Mesothelial cell of epicardium (in vitro differentiated cells): ENCODE measurements at places on chromosomes 5 and 9.

DNA sequence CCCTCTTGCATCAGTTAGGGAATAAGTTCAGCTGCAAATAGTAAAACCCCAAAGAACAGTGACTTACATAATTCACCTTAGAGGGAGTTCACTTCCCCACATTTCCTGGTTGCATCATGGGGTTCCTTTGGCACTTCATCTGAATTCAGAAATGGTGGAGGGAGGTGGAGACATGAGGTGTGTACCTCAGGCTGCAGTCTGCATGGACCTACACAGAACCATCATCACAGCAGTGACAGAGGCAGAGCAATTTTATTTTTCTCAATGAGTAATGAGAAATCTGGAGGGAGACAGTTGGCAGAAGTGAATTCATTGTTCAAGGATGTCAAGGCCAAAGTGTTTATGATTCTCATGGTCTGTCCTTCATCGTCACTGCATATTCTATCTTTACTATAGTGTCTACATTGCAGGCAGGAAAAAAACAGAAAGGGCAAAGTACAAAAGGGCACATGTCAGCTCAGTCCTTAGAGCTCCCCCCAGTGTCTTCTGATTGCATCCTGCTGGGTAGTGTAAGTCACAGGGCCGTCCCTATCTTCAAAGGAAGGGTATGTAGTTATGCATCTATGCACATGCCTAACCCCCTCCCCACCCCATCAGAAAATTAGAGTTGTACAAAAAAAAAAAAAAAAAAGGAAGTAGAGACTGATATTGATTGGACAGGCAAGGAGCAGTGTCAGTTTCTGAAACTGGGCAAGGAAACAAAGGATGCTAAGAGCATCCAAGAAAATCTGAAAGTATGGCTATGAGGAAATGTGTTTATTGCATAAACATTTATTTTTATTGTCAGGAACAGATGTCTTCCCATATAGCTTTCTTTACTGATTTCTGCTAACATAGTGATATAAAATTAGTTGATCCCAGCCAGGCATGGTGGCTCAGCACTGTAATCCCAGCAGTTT lies 132.7 kb upstream of the APC start:
- no peak for DNase-seq

DNA sequence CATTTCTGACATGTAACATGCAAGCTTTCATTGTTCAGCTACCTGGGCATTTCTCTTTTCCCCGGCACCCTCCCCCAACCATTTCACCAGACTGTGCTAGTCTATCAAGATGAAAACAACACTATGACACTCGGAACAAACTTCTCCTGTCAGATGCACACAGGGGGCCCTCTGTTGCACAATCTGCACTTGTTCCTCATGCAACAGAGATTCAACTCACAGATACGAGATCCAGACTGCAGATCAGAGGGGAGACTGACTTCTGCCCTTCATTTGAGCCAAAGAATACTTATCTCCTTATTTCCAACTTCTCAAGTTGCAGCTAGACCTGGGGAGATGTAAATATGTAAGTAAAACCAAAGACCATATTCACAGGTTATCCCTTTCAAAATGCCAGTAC lies 15.7 kb upstream of the FST start:
- DNase-seq: no peak

DNA sequence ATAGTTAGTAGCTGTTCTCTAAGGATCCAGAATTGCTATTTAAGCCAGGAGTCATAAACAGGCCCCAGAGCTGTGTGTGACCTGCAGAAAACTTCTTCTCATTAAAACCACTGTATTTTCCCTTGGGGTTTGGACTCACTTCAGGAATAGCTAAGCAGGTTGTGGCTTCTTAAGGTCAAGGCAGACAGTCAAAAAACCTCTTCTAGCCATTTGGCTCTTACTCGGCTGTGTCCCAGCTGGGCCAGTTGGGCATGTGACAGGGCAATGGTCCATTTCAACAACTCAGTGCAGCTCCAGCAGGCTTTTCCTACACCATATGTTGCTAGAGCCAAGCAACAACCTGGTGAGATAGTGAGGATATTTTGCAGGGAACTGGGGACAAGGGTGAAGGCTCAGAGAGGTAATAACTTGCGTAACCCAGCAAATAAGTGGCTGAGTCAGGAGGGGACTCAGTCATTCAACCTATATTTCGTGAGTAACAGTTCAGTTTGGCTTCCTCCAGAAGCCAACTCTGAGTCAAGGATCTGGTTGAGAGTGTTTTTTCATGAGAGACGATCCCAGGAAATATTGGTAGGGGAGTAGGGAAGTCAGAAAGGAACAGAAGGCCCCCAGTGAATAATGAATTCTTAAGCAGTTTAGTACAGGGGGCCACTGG lies 115.4 kb upstream of the PPP2R2B start:
- no peak for DNase-seq

- no peak for DNase-seq
Observed at GRCh38 chr5:104793755-104794080, 1231.1 kb upstream of the NUDT12 start.

DNA sequence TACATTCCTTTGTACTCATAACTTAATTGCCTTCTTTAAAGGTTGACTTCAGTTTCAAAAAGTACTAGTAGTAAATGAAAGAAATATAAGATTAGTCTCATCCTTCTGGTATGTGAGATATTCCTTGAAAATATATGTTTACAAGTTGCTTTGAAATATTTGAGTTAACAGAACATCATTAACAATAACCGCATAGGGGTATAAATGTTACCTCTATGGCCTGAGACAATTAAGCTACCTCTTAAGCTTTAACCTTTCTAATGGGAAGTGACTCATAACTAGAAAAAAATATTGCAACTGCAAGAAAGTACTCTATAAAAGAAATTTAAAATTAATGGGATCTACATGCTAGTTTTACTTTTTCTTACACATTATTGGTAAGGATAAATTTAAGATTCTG lies 399.0 kb downstream of the CDH10 start:
- DNase-seq: no peak

GRCh38 chr9:69307446-69308205 lies 17.4 kb upstream of the ENTREP1 start:
- DNase-seq: no peak

GRCh38 chr5:149940941-149941644 lies 3.5 kb downstream of the PDE6A start:
- DNase-seq: no peak

GRCh38 chr5:167503926-167504720 lies 787.3 kb upstream of the WWC1 start:
- no peak for DNase-seq

DNA sequence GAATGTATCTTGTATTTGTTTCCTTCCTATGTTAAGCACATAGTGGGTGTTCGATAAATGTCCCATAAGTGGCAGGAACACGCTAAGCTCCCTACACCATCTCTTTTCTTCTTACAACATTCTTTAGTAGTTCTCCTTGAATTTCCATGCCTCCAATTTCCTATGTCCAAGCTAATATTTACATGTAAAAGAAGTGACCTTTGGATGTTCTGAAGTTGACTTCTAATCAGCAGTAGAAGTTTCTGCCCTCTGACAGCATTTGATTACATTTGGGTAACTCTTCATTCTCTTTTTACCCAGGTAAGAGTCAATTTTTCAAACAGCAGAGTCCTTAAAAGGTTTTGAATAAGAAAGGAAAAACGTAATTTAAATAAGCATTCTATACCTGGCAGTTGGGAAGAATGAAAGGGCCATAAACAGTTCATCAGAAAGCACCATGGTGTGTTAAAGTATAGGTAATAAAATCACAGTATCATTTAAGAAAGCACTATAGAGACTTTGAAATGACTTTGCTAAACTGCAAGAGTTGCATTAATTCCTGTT lies 78.9 kb downstream of the TRPM3 start:
- DNase-seq: no peak

GRCh38 chr9:16867576-16868311 lies 2.7 kb downstream of the BNC2 start:
- no peak for DNase-seq

DNA sequence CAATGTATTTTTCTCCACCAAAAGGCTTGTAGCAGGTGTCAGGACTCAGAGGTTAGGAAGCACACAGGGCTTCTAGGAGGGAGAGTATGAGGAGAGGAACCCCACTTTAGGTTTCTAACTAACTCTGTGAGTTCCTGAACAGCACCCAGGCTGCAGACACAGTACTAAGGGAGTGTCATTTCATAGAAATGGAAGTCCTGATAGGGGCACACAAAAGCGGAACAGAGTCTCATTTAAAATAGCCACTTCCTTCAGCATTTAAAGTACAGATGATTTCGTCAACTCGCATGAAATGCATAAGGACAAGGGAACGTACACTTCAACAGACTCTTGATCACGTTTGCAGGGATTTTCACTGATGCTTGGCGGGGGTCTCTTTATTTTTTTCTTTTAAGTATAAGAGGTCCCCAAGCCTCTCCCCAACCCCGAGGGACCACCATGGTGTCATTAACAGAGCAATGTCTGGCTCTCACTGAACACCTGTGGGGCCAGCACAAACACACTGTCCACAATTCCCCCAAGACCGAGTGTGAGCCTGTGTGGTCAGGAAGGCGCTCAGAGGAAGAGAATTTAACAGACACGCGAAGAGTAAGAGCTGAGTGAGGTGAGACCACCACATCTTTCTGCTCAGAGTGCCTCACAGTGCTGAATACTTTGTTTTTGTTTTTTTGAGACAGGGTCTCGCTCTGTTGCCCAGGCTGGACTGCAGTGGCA lies 82.3 kb downstream of the SECISBP2 start:
- no peak for DNase-seq

GRCh38 chr9:129102791-129103594 lies 7.6 kb downstream of the CRAT start:
- DNase-seq: no peak

- DNase-seq: no peak
Observed at GRCh38 chr5:56703952-56704351, 111.4 kb upstream of the MAP3K1 start.

DNA sequence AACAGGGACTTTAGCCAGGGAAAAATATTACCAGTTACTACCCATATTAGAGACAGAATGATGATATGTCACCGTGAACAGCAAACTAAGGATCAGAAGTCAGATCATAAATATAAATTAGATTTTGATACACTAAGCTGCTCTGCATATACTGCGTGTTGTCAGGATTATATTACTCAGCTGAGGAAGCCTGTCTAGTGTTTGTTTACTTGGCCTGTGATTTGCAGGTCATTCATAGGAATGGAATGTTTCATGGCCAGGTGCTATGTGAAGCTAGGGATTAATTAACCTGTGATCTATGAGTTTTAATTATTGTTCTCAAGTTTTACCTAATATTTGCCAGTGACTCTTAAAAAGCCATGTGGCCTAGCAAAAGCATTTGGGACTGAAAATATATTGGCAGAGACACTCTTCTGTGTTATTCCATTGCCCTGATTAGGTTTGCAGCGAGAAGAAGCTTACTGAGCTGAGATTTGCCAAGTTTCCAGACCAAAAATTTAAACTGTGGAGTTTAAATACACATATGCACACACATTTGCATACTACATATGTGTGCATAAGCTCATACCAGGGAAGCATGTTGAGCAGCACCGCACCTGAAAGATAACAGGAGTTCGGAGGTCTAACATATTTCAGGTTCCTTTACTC lies 496.3 kb upstream of the GRIA1 start:
- no peak for DNase-seq

- no peak for DNase-seq
Observed at GRCh38 chr5:30994902-30995301, 198.6 kb upstream of the CDH6 start.

- DNase-seq: no peak
Observed at GRCh38 chr9:21864505-21864904, 62.1 kb downstream of the MTAP start.

DNA sequence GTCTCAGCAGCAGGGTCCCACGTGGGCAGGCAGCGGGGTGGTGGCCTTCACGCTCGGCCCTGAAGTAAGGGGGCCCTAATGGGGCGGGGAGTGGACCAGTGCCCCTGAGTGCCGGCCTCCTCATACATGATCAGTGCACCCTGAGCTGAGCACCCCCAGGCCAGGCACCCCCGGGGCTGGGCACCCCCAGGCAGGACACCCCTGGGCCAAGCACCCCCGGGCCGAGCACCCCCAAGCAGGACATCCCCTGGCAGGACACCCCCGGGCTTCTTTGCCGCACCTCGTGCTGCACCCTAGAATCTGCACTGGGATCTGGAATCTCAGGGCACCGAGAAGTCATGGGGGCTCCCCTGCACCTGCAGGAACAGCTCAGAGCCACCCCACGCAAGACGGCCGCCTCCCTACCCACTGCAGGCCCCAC lies 51.4 kb downstream of the EXD3 start:
- DNase-seq: no peak

DNA sequence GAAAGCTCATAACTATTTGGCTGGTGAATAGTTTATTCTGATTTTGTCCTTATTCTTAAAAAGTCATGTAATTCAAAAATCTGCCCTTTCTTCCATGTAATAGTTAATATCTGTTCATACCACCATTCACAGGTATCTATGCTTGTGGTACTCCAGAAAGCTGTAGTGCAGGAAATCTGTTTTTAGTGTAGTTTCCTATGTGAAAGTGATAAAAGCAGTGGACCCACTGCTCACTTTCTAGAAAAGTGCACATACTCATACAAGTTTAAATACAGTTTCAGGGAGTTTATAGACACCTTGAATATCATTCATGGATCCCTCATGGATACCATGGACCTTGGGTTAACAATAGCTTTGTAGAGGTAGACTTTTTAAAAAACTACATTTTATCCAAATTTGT lies 20.2 kb downstream of the PBX3 start:
- DNase-seq: no peak

DNA sequence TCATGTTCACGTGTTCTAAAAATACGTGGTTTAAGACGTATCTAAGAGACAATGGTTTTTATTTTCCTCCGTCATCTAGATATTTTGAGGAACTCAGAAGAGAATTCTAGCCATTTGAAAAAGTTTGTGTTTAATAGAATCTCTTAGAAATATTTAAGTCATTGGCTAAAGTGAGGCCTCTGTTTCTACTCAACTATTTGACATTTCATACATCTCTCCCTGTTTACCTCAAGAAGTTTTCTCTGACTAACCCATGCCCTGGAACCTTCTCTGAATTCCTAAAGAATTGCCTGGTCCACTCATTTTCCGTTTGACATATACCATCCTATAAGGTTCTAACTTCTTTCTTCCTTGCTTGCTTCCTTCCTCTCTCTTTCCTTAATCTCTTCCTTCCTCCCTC lies 178.7 kb downstream of the SNCAIP start:
- no peak for DNase-seq

- no peak for DNase-seq
Observed at GRCh38 chr5:43192558-43193180, 644 bp downstream of the NIM1K start.

GRCh38 chr5:16364910-16365309 lies 100.7 kb downstream of the ZNF622 start:
- no peak for DNase-seq

DNA sequence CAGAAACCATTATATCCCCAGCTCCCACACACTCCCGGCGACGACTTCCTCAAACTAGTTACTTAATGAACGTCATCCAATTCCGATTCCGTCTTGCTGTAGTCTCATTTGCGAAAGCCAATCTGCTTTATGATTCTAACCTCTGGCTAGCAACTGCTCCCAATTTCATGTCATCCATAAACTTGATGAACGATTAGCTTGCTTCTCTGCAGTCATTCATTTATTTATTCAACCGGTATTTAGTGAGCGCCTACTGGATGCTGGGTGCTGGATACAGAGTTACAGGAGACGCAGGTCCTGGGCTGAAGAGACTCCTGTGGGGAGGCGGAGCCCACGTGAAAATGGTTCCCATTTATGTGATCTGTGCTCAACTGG lies 46.2 kb downstream of the TSPAN17 start:
- no peak for DNase-seq

- no peak for DNase-seq
Observed at GRCh38 chr5:32504329-32504988, 59.9 kb upstream of the ZFR start.

GRCh38 chr5:33788922-33789566 lies 102.7 kb downstream of the ADAMTS12 start:
- no peak for DNase-seq
